Cerebellar nuclear complex (tissue), 1 donor: ENCODE measurements at places on chromosomes 11 and 22.

GRCh38 chr22:19943082-19944026 lies 1.7 kb upstream of the TXNRD2 start:
- DNase-seq = peak; percentile 83

GRCh38 chr11:95148406-95148805 lies 58.8 kb downstream of the ENDOD1 start:
- DNase-seq = no peak

GRCh38 chr11:69080257-69080995 lies 31.7 kb downstream of the TPCN2 start:
- DNase-seq = no peak

GRCh38 chr11:118843565-118843964 lies 40.1 kb upstream of the CXCR5 start:
- DNase-seq = no peak

- DNase-seq = no peak
Observed at GRCh38 chr11:46760429-46761128, 41.6 kb downstream of the F2 start.

GRCh38 chr11:71433648-71434450 lies 14.3 kb downstream of the DHCR7 start:
- no peak for DNase-seq

DNA sequence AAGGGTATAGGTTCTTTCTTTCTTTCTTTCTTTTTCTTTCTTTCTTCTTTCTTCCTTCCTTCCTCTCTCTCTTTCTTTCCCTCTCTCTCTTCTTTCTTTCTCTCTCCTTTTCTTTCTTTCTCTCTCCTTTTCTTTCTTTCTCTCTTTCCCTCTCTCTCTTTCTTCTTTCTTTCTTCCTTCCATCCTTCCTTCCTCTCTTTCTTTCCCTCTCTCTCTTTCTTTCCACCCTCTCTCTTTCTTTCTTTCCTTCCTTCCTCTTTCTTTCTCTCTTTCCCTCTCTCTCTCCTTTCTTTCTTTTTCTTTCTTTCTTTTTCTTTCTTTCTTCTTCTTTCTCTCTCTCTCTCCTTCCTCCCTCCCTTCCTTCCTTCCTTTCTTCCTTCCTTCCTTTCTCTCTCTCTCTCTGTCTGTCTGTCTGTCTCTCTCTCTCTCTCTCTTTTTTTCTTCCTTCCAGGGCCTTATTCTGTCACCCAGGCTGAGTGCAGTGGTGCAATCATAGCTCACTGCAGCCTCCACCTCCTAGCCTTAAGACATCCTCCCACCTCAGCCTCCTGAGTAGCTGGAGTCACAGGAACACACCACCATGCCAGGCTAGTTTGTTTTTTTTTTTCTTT lies 26.8 kb downstream of the LIF start:
- DNase-seq = no peak

DNA sequence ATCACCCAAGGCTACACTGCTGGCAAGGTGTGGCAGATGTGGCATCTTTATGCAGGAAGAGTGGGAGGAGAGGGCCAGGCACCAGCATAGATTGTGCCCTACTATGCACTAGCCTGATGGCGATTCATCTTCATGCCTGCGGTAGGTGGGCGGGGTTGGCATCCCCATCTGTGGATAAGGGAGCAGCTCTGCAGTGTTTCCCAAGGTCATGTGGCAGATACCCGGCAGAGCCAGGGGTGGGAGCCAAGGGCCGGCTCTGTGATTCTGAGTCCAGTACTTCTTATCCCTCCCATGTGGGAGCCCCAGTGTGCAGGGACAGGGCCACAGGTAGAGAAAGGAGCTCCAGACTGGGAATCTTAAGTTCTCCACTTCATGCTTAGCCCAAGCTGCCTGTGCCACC lies 20.0 kb downstream of the CD82 start:
- no peak for DNase-seq

DNA sequence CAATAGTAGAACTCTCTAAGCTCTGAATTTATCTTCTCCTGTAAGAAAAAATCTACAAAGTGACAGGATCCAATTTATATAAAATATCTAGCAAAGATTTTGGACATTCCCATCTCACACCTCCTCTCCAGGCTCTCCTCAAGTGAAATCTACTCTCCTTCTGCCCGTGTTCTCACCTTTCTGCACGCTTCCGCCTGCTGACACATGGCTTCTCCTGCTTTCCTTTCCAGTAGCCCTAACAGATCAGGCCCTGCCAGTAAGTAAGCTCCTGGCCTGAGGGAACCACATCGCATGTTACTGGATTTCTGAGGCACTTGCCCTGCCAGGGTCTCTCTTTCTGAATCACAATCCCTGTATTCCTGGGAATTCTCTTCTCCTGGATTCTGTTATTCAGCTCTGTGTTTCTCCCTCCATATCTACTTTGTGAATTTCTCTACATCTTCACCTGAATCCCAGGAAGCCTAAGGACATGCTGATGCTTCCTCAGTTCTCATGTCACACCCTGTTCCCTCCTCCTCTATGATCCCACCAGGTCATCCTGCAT lies 53.3 kb upstream of the TOP3B start:
- DNase-seq = no peak

- no peak for DNase-seq
Observed at GRCh38 chr22:22882033-22882717, 5.4 kb upstream of the IGLL5 start.

DNA sequence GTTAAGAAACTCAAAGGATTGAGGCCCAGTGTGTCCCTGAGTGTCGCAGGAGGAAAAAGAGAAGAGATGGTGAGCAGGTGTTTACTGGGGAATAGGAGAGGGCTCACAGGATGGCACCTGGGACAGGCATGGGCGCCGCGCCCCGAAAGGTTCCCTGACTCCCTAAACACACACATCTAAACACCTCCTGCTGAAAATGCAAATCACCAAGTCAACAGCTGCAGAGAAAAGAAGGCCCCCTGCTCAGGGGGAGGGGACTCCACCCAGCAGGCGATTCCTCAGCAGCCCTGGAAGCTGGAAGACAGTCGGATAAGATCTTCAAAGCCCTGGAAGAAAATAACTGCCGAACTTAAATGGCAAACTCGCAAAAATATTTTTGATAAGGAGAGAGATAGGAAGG lies 377.2 kb downstream of the BRD1 start:
- no peak for DNase-seq

GRCh38 chr22:25395468-25395867 lies 169.0 kb upstream of the GRK3 start:
- DNase-seq = no peak

DNA sequence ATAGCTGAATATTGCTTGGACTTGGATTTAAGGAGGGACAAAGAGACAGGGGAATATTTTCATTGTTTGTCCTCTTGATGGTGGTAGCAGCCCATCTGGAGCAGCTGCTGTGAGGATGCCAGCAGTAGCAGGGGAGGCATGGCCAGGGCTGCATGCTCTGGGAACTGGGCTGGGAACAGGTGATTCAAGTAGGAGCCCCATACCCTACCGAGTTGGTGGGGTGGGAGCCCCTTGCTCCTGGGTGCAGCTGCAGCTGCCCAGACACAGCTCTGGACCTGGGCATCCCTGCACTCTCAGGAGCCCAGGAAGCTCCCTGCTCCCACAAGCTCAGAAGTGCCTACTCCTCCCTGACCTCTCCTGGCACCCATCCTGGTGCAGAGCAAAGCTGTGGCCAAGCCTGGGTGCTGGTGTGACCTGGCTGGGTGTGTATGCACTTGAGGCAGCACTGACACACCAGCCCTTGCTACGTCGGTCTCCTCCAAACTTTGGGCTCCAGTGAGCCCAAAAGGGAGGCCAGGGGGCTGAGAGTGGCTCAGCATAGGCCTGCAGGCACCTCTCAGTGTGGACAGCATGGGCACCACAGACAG lies 341.8 kb upstream of the CCDC179 start:
- DNase-seq = no peak

GRCh38 chr22:39308614-39309363 lies 10.6 kb downstream of the RPL3 start:
- DNase-seq = no peak

DNA sequence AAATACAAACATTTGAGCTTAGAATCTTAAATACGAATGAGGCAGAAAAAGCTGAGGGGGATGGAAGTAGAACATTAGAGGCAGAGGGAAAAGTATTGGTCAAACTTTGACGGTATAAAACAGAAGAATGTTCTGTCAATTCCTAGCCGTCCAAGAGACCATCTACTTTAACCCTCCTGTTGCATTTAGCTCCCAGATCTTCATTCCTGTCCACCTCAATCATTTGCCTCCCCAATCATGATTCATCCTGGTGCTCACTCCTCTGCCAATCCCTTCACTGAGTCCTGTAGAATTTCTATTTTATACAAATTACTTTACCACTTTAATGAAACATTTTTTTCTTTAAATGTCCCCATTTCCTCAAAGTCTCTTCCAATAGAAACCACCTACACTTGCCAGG lies 28.2 kb downstream of the C2CD3 start:
- no peak for DNase-seq

DNA sequence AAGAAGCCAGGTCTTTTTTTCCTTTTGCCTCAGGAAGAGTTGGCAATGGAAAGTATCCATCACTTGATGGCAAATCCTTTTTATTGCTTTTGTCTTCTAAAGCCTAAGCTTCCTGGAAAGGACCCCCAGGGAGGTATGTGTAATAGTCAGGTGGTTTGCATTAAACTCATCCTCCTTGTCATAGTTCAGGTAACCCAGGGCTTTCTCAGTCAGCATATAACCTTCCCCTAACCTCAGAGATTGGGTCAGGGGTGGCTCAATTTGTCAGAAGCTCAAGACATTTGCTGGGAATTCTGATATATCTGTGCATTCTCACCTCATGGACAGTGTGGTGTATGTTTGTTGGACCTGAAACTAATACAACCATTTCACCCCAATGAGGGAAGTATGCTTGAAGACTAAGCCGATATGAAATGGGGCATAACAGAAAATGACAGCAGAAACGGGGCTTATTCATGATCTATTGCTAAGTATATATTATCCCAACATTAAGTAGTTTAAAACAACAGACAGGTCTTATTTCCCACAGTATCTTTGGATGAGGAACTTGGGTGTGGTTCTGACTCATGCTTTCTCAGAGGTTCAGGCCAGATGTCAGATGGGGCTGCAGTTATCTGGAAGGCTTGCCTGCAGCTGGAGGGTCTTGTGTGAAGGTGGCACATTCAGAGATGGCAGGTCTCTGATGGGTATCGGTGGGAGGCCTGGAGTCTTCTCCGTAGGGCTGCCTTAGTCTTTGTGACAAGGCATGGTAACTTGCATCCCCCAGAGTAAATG lies 135.8 kb upstream of the SPON1 start:
- no peak for DNase-seq

DNA sequence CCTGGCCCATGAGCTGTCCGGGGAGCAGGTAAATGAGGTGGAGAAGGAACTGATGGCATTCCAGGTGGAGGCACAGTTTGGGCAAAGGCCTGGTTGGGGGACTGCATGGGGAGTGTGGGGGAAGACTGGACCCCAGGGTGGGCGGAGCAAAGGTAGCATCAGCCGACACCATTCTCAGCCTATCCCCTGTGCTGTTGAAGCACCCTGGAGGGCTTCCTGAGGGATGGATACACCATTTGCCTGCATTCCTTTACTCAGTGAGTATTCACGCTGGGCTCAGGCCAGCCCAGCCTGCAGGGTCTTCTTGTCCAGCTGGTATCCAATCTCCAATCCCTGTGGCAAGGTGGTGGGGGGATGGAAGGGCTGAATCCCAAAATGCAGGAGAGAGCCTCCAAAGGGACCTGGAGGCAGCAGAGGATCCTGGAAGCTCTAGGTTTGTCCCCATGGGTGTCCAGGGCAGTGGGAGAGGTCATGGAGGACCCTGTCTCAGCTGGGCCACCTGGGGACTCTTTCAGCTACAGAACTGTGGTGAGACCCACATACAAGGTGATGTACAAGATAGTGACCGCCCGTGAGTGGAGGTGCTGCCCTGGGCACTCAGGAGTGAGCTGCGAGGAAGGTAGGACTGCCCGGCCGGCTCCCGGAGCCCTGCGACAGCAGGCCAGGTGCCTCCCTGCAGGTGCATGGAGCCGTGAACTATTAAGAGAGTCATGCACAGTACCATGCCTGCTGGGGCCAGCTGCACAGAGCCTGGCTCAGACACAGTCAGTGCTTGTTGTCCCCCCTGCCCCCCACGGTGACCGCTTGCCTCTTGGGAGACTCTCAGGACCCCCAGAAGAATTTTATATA lies 9.5 kb downstream of the EMID1 start:
- DNase-seq = no peak

- no peak for DNase-seq
Observed at GRCh38 chr11:134341805-134342571, 10.2 kb downstream of the GLB1L2 start.

- DNase-seq = no peak
Observed at GRCh38 chr11:88405853-88406252, 68.3 kb upstream of the CTSC start.

DNA sequence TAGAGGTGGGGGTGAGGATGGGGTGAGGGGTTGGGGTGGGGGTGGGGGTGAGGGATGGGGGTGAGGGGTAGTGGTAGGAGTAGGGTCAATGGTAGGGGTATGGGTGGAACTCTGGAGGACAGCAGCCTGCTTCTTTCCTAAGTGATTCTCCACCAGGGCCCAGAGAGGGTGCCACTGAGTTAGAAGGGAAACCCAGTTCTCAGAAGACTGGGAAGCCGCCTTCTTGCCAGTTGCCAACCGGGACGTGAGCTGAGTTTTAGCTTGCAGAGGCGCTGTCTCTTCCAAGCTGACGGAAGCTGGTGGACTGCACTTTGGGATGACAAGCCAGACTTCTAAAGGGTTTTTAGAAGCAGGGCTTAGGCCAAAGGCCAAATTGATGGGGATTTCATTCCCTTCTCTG lies 104.4 kb downstream of the NAT10 start:
- DNase-seq = no peak

DNA sequence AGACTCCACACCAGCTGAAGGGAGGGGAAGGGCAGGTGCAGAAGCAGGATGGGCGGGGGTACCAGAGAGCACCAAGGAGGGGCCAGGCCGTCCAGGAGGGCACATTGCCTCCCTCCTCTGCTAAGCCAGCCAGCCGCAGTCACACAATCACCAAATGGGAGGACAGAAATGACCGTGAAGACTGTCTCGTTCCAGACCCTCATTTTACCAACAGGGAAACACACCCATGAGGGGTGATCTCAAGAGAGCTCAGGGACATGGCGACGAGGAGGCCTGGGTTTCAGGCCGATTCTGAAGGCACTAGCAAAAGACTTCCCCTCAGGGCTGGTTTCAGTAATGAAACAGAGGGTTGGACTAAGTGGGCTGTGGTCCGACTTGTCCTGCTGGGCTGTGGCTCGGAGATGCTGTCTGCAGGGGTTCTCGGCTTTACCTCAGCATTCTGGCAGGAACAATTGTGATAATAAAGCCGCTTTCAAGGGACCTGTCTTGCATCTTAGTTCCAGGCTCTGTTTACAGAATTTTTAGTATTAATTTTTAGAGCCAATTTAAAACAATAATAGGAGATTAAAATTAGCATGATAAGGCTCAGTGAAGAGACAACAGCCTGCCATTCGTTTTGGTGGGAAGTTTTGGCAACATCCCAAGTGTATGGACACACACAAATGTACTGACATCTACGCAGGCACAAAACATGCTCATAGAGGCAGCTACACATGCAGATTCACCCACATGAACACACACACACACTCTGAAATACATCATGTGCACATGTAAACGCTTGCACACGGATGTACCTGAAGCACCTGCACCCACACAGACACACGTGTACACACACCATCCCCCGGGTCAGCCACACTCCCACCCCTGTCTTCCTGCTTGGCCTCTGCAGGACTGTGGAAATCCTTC lies 2.0 kb upstream of the B3GAT1 start:
- no peak for DNase-seq

GRCh38 chr11:110086892-110087309 lies 6.3 kb upstream of the ZC3H12C start:
- no peak for DNase-seq
